ENCODE measurements at places on chromosomes 2 and 18.

DNA sequence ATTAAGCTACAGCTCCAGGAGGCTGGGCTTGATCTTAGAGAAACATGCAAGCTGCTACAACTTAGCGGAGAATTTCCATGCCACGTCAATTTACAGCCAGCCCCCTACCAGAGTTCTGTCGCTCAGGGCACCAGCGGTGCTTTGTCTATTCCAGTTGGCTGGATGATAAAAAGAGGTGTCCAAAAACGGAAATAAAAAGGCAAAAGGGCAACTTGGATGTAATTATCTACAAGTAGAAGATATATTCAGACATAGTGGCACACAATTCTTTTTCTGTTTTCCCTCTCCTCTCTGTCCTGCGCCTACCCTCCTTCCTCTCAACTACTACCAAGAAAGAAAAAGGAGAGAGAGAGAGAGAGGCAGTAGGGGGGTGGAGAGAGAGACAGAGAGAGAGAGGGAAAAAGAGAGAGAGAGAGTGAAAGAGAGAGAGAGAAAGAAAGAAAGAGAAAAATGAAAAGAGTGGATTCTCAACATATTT lies 363 bp upstream of the RFTN2 start:
- DNase-seq = peak; percentile 88

DNA sequence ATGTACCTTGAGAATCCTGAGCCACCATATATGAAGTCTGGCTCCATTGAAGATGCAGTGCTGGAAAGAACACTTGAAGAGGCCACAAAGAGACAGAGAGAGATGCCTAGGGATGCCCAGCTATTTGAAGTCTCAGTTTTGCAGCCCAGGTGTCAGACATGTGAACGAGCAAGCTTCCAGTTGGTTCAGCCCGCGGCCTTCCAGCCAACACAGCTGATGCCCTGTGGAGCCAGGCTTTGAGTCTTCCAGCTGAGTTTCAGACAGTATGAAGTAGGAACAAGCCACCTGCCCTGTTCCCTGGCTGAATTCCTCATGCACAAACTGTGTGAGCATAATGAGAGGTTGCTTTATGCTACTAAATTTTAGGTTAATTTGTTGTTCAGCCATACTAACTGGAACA lies 108.8 kb downstream of the SPHKAP start:
- no peak for DNase-seq

DNA sequence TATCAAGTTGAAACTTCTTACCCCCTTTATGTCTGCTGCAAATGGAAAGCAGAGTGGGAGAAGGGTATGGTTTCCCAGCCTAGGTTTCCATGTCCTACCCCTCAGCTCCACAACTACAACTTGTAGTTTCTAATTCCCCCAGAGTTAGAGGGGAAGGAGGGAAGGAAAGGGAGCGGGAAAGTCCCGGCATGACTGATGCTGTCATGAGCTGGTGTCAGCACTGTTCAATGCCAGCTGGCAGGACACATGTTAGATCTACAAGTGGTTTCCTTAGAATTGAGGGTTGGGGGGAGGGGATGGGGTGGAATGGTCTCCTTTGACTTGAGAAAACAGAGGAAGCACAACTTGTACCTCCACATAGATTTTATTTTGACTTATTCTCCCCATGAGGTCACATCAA lies 194.0 kb downstream of the MBD2 start:
- DNase-seq = no peak

- DNase-seq = no peak
Measured at GRCh38 chr2:109201465-109202327, 72.7 kb downstream of the SH3RF3 start.

- no peak for DNase-seq
Measured at GRCh38 chr18:22113144-22113844, 56.1 kb upstream of the GATA6 start.

DNA sequence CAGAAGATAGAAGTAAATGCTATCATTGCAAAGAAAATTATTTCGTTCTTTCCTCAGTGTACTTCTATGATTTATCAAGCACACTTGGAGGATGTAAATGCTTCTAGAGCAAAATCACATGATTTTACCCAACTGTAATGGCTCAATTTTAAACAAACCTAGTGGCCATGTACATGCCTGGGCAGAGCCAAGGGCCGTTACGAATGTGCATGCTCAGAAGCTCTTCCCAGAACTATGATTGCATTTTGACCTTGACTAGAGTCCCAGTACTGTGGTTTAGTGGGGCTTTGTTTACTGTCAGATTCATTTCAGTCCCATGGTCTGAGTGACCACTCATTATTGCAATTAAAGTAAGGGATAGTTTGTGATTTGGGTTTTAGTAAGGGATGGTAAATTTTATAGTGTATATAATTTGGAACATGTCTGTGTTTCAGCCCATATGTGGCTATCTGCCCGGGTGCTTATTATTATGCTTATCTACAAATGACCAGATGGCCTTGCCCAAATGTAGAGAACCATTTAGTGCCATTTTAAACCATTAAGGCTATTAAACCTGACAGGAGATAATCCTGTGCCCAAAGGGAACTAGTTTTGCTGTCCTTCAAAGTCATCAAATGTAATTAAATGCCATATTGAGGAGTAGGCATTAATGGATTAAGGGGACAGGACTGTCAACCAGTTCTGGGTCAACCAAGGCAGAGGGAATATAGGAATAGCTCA lies 239.1 kb downstream of the ICOS start:
- DNase-seq = no peak

- DNase-seq = no peak
Measured at GRCh38 chr2:223036790-223037444, 15.1 kb upstream of the KCNE4 start.

GRCh38 chr18:25251068-25251467 lies 100.9 kb downstream of the ZNF521 start:
- DNase-seq = no peak

All from fibroblast of lung (primary cell).